GM12864 (cell line): ENCODE measurements at places on chromosomes 2 and 18.

DNA sequence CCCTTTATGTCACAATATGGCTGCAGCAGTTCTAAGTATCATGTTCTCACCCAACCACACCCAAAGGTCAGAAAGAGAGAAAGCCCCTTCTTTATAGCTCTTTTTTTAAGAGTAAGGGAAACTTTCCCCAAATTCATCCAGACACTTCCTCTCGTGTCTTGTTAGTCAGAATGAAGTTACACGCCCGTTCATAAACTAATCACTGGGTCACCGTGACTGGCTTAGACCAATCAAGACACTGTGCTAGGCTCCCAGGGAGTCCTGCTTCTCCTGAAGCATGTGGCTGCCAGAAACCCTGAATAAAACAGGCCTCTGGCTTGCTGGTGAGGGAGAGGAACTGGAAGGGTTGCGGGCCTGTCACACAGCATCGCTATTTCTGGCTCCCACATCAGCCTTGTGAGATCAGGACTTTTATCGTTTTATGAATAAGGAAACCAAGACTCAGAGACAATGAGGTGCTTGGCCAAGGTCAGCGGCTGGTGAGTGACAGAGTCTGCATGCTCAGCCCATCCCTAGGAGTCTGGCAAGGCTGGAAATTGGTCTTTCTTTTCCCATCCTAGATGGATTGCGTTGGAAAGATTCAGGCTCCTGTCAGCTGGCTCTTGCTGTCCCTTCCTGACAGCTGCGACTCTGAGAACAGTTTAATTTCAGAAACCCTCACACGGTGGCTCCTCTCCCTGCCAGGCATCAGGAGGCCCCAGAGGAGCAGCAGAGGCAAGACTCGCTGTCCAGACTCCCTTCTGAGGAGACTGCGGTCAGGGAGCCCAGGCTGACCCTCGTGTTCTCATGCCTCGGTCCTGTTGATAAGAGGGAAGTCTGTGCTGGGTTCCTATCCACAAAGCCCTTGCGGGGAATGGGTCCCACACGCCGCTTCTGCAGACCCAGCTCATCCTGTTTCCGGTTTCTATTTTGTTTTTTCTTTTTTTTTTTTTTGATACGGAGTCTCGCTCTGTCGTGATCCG, 104.5 kb upstream of the TAF1B start:
- no peak for DNase-seq

- DNase-seq, result no peak
Measured at GRCh38 chr2:48626047-48626446, 8.4 kb downstream of the GTF2A1L start.

DNA sequence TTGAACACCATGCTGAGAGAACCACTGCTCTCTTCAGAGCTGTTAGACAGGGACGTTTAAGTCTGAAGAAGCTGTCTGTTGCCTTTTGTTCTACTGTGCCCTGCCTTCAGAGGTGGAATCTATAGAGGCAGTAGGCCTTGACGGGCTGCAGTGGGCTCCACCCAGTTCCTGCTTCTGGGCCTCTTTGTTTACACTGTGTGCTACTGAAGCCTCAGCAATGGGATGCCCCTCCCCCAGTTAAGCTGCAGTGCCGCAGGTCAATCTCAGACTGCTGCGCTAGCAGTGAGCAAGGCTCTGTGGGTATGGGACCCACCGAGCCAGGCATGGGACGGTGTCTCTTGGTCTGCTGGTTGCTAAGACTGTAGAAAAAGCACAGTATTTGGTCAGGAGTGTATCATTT, 162.3 kb upstream of the NXPH2 start:
- no peak for DNase-seq

DNA sequence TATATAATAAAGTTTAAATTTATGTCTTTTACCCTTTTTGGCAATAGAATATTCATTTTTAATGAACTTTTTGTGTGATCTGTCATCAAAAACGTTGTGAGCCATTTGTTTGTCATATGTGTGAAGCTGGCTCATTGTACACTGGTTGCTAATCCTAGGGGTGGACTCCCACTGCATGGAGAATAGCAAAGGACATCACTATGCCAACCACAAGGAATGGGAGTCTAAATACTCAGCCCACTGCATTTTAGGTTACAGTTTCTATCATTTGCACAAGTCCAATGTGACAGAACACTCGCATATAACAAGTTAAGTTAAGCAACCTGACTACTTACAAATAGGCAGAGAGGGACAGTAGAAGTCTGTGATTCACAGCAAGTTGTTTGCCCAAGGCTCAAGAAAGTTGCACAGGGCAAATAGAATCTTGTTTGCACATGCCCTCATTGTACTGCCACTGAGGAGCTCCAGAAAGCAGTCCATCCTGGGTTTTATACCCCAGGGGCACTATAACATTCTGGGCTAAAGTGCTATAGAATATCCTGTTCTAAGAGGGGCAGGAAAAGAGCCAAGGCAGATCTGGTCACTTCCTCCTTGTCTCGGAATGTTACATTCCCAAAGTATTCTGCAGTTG, 545.9 kb upstream of the GCFC2 start:
- no peak for DNase-seq

DNA sequence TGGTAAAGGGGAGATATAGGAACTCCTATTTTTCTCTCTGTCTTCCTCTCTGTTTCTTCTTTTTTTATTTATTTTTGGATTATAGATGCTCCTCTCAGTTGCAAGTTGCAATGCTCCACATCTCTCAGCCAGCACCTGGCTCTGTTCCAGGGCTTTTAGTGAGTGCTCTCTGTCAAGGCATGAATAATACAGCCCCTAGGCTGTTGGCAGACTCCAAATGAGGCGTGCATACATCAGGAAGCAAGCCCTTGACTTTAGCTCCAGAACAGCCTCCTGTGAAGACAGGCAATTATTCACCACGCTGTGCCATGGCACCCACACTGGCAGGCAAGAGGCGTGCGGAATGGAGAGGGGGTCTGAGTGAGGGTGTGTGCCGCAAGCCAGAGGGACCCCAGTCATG, 228.1 kb upstream of the PXDN start:
- DNase-seq, result no peak

GRCh38 chr2:112026509-112026908, 28.6 kb upstream of the TMEM87B start:
- DNase-seq, result no peak

- no peak for DNase-seq
Measured at GRCh38 chr2:33062665-33063250, 116.0 kb downstream of the LTBP1 start.

DNA sequence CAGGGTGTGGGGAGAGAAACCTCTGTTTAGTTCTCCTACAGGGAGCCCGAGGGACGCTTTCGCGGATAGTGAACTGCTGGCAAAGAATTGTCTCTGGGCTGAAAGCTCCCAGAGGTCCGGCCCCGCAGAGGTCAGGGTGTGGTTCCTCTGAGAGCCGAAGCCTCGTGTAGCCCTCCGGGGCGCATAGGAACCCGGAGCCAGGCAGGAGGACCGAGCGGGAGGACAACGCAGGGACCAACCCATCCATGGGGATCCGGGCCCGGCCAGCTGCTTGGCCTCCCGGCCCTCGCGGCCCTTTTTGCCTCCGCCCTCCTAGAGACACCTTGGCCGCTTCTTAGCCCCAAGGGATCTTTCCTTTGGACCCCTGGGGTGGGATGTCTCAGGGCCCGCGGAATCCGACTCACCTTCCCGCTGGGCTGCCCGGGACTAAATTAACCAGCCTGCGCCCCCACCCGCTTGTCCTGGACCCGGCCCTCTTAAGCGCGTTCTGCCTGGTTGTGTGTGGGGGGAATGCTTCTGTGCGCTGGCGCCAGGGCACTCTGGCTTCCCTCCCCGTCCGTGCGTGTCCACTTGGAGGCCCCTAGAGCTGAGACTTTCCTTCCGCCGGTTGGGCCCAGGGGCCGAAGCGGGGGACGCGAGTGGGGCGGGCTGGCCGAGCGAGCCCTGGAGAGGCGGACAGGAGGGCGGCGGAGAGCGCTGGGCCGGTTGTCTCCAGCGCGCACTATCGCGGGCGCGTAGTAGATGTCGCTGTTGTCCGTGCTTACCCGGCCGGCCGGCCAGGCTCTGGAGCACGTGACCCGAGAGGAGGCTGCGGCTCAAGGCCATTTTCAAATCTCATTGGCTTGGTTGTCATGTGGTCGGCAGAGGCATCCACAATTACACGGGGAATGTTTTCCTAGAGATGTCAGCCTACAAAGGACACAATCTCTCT, at the start of gene HOXD10:
Gene HOXD10 (plus strand): TSS at position 896 of the 931 bp plus-strand sequence. CDS start 56 bp downstream, outside the sequence.
- no peak for DNase-seq

GRCh38 chr18:37426586-37426985, 139.0 kb downstream of the CELF4 start:
- no peak for DNase-seq

DNA sequence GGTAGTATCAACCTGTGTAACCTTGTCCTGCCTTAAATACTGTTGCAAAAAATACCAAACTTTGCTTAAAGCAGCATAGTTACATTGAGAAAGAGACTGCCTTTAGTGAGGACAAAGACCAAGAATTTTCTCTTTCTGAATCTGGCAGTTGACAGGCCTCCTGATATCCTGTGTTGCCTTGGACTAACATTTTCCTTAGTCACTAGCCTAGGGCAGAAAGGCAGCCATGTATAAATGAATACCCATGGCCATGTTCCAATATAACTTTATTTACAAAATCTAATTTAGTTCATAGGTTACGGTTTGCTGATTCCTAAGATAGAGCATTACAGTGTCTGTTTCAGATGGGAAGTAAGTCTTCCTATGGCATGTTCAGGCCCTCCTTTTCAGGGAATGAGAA, 895.4 kb downstream of the CNTNAP5 start:
- DNase-seq, result no peak

- no peak for DNase-seq
Measured at GRCh38 chr2:169131587-169132512, 62.5 kb downstream of the DHRS9 start.

DNA sequence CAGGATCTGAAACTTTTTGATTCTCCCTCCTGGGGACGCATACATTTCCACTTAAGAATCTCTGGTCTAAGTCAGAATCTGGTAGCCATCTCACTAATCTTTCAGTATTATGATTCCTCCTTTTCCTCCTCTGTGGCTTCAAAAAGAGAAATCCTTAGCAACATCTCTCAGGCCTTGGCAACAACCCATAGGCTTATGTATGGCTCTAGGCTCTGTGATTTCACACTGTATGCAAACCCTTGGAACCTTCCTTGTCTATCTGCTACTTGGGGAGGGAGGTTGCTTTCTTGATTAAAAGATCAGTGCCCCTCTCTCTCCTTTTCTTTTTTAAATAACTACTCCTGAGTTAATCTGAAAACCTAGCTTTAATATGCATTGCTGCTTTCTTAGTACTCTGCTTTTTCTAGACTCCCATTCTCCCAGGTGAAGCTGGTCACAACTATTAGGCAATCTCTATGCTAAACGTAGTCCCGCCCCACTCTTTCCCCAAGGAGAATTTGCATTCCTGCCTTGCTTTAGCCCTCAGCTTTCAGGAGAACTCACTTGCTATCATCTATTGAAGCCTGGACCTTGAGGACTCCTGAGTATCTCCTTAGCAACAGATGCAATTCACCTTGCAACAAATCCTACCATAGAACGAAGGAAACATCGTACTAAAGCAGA, 72.2 kb upstream of the L3MBTL4 start:
- no peak for DNase-seq

DNA sequence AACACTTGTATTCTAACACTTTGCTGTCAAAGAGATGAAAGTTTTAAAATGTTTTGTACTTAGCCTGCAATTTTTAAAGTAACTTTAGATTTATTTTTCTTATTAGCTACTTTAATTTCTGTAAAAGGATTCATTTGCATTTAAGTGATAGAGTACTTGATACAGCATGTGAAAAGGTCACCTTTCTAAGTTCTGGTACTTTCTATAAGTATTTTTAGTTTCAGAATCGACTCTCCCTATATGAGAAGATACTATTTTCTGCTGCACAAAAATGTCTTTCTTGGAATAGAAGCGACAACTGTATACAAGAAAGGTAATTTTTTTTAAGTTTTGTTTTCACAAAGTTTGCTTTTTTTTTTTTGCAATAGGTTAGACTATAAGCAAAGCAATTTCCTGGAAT, 72.9 kb downstream of the METTL8 start:
- DNase-seq, result no peak

GRCh38 chr2:211387734-211388133, 831.3 kb downstream of the CPS1 start:
- no peak for DNase-seq

GRCh38 chr2:181038796-181039195, 58.4 kb downstream of the UBE2E3 start:
- DNase-seq, result no peak

DNA sequence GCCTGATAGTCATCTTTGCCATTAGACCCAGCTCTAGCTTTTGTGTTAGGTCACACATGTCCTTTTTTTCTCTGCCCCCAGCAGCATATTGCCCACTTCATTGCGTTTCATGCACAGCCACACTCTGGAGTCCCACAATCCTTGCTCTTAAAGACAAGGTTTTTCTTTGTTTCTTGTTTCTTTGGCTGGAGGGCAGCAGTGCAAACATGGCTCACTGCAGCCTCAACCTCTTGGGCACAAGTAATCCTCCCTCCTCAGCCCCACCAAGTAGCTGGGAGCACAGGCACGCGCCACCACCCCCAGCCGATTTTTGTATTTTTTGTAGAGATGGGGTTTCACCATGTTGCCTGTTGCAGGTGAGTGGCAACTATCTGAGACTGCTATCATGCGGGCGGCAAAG, 16.9 kb upstream of the PAPOLG start:
- no peak for DNase-seq

DNA sequence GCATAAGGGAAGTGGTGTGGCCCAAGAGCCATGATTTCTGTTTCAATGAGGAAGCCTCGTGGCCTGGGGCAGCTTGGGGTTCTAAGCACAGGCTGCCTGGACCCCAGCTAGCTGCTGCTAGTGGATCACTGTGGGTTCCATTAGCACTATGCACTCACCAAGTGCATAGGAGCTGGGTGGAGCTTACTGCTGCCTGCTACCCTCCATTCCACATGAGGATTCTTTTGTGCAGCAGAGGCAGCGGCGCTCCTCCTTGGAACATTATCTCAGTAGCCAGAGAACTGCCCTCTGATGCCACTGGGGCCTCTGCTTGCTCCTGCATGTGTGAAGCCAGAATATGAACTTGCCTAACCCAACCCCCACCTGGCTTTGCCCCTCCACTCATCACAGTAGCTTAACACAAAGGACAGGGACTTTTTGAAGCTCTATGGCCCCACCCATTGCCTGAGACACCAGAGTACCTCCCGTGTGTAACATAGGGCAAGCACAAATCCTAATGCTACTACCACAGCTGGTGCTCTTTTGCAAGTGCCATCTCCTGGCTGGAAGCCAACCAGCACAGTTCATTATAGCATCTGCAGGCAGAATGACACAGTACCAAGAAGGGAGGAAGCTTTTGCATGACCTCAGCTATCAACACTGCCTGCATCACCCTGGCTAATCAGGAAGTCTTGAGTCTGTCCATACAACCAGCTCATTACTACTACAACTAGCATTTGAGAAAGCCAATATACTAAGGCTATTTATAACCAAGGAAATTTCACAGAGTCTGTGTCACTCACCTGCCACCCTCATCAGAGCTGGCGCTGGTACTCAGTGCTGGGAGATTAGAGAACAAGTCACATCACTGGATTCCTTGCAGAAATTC, 297.0 kb upstream of the GULP1 start:
- DNase-seq, result no peak
